HFFc6 (cell line): ENCODE measurements at places on chromosomes 6 and 20. TPM values are rescaled to one million over a fixed set of nuclear protein-coding genes. Genes with fewer than 3 reads are reported as not detected.

GRCh38 chr20:62999580-62999979 is 7.2 kb downstream of the BHLHE23 start:
- DNase-seq = no peak

DNA sequence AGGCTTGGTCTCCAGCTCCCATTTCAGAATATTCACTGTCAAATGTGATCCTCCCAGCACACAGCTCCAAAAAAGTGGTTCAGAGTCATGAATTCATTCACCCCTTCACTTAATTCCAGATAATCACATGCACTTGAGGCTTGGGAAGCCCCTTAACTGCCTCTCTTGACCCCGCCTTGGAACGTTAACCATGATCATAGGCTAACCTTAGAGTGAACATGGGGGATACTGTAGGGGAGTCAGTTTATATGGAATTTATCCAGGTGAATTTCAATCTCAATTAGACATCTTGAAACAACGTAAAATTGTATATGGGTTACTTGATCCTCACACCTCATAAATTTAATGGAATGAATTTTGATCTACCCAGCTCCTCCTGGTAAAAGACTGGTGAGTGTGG is 346.8 kb upstream of the ARID1B start:
- DNase-seq = no peak

- DNase-seq = no peak
Observed at GRCh38 chr20:8255945-8256632, 124.0 kb downstream of the PLCB1 start.

DNA sequence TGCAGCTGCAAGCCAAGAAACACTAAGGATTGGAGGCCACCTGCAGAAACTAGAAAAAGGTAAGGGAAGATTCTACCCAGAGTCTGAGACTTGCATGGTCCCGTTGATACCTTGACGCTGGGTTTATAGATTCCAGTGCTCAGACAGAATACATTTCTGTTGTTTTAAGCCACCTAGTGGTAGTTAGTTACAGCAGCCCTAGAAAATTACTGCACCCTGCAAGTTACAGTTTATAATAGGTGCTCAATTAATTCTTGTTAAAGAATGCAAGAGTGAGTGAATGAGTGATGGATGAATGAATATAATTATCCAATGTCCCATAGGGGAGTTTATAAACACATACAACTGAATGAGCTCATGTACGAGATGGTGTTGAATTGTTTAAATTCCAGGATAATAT is 453.1 kb upstream of the SLC35B3 start:
- DNase-seq = no peak

- no peak for DNase-seq
Observed at GRCh38 chr20:10090588-10091166, 55.9 kb downstream of the ANKEF1 start.

DNA sequence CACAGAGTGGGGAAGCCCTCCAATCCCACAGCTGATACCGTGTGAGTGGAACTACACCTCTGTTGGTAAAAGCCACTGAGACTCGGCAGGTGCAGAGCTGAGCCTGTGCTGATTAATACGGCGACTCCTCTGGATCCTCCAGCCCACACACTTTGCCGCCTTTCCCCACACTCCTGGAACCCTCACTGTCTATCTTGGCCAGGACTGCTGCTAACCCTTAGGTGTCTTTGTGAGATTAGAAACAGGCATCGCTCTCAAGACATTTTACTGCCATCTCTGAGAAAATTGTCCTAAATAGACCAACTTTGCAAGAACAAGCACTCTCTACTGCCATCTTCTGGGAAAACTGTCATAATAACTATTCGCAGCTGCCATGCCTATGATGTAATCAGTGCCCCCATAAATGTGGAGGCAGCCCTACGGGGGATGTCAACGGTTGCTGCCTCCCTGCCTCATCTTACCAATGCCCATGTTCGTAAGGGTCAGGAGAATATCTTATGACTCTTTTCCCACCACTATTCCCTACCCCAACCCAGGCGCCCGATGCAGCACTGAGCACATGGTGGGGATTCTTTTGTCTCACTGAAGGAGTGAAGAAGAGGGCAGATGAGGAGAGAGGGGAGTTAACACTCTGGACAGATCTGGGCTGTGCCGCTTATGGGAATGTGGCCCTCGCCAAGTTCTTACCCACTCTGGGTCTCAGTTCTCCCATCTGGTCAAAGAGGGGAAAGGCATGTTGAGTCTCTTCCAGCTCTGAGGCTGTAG is 26.1 kb upstream of the KCNB1 start:
- DNase-seq = peak; percentile 63

DNA sequence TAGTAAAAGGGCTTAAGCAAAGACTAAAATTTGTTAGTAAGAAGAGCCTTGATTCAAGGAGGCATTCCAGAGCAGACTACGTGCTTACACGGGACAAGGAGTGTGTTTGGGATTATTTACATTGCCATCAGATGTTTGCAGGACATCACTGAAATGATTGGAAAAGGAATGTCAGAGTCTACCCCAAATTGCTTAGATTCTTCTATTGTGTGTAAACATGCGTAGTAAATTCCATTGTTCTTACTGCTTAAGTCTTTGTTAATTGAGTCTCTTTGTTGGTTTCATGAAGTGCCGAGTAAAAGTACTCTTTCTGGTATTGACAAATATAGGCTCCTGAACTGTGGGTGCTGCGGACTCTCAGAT is 60.5 kb downstream of the CD83 start:
- peak; percentile 30 for DNase-seq

GRCh38 chr6:41937472-41937860 is 4.1 kb downstream of the CCND3 start:
- DNase-seq = no peak

GRCh38 chr6:52416629-52417151 is 3.5 kb upstream of the EFHC1 start:
- peak; percentile 74 for DNase-seq

- DNase-seq = peak; percentile 3
Observed at GRCh38 chr6:163001330-163001729, 273.6 kb downstream of the PACRG start.

DNA sequence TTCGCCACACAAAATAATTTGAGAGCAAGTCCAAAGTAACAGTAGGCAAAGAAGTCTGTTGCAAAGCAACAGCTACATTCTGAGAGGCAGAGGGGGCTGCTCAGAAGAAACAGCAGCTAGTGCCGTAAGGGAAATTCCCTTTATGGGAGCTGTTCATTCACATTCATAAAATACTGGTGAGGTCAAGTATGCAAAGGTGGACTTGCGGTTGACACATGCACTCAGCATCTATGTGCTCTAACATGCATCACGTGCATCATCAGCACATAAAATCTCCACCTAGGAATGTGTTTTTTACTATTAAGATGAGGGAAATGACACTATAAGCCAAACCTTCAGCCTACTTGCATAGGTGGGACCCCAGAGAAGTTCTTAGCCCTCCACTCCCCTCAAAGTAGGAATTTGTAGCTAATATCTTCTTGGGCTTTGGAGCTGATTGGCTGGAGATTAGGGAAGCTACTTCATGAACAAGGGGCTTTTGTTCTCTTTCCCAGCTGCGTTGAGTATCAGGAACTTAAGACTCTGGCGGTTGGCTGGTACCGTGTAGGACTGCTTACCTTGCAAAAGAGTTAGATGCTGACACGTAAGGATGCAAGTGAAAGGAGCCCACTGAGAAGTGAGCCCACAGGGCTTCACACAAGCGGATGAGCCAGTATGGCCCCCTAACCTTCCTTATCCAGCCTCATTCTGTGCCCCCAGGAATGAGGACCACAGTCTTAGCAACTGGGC is 12.4 kb downstream of the CST3 start:
- DNase-seq = no peak

- DNase-seq = peak; percentile 75
Observed at GRCh38 chr6:21769405-21769861, 175.9 kb downstream of the SOX4 start.

GRCh38 chr20:5969348-5969935 is 19.0 kb downstream of the MCM8 start:
- DNase-seq = no peak

DNA sequence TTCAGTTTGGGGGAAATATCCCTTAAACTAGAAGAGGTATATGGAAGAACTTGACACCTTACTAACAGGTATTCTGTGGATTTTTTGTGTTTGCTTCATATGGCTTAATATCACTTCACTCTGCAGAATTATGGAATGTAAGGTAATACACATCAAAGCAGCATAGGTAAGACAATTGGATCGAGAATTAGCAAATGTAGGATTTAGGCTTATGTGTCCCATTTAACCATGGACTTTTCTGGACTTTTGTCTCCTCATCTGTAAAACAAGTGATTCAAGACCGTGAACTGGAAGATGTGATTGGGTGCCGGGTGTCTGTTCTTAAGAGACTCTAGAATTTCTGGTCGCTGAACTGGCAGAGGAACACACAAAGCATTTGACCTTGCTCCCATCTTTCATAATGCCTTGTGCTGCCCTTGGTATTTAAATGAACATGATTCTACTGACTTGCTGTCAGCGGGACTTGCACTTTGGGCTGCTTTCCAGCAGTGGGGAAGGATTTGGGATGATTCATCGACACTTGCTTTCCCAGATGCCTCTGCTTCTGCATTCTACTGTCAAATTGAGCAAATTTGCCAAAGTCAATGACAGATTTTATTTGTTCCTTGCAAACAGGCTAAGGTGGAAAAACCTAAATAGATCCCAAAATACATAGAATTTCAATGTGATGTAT is 199.8 kb downstream of the PLCB1 start:
- DNase-seq = peak; percentile 36

DNA sequence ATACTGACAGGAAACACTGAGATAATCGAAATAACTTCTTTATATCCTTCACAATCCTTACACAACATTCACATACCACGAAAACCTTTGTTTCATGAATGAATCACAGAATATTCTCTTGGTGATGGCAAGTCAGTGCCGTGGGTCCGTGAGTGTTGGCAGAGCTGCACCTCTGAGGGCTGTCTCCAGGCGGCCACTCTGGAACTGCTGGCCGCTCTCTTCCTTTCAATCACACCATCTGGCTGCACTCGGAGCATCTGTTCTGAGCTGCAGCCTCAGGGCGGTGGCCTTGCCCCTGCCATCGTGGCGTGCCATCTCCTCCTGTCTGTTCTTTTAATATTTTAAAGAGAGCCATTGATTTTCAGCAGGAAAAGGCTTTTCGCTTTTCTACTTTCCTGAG is 129.4 kb upstream of the AFDN start:
- no peak for DNase-seq

- no peak for DNase-seq
Observed at GRCh38 chr20:59817406-59817805, 116.0 kb downstream of the SYCP2 start.

- DNase-seq = no peak
Observed at GRCh38 chr20:41715526-41715925, 97.3 kb upstream of the CHD6 start.

- DNase-seq = no peak
Observed at GRCh38 chr6:47034421-47034820, 7.7 kb downstream of the ADGRF1 start.

- DNase-seq = no peak
Observed at GRCh38 chr20:40397467-40397866, 291.6 kb downstream of the MAFB start.

- DNase-seq = peak; percentile 55
Observed at GRCh38 chr6:97401533-97401932, 118.5 kb upstream of the MMS22L start.

DNA sequence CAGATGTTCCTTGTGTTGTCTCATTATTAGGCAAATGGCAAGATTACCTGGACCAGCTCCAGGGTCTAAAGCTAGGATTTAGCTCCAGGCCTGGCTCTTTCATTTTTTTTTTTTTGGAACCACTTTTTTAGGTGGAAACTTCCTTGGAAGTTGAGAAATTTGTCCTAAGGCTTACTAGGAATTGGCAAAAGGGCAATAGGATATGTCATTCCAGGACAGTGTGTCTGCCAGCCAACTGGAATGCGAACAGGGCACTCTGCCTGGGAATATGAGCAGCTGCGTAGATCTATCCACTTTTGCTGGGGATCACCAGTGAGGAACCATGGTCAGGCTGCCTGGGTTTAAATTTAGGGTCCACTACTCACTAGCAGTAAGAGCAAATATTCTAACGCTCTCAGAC is 304.0 kb downstream of the TSHZ2 start:
- no peak for DNase-seq

DNA sequence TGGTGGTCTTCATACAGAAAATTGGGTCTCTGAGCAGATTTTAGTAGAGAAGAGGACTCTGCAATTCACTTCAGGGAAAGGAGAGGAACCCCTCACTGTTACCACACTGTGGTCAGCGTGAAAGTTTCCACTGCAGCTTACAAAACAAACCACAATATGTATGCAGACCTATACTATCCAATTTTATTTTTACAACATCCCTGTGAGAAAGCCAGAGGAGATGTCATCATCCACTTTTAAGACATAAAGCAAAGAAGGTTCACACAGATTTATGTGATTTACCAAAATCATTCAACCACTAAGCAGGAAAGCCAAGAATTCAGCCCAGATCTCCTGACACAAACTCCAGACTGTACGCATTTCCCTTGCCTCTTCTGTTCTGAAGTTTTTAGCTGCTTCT is 442.4 kb downstream of the FRK start:
- no peak for DNase-seq

GRCh38 chr6:160041608-160042007 is 72.7 kb downstream of the IGF2R start:
- peak; percentile 29 for DNase-seq

GRCh38 chr6:116542426-116542825 is 3.1 kb downstream of the TRAPPC3L start:
- DNase-seq = no peak

- no peak for DNase-seq
Observed at GRCh38 chr6:134896910-134897309, 53.0 kb downstream of the ALDH8A1 start.

- no peak for DNase-seq
Observed at GRCh38 chr6:134379599-134379998, 61.7 kb upstream of the SGK1 start.

DNA sequence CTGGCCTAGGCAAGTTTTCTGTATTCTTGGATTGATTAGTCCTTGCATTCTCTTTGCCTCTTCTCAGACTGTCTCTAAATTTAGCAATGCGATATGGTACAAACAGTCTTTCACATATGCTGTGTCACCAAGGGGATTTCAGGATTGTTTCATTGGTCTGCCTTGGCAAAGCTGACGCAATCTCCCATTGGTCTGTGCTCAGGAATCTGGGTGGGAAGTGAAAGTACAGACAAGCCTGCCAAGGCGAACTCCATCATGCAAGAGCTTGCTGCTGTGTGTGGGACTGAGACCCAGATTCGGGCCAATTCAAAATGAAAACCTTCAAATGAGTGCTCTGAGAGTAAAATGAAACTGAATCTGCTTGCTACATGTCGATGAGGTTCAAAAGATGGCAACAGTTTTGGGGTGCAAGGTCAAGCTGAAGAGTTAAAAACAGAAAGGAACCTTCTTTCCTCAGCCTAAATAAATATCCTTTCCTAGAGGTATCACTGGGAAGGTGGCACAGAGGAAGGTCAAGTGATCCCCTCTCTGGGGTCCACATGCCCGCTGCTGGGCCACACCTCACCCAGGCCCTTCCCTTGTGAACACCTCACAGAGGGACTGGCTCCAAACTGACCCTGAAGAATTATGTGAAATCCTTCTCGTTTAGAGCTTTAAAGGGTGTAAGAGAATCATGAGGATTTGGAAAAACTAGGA is 198.8 kb upstream of the PREP start:
- peak; percentile 94 for DNase-seq

- DNase-seq = no peak
Observed at GRCh38 chr6:116954938-116955337, 77.9 kb downstream of the RFX6 start.

Gene WFDC10B
- not detected in 3 replicates for total RNA-seq

Gene GUCA1A
- total RNA-seq = not detected in 3 replicates

Gene GSTA2
- not detected in 2 replicates for total RNA-seq

Gene CAPN11
- not detected in 3 replicates for total RNA-seq

Gene PTCRA
- total RNA-seq = not detected in 3 replicates

Gene MCCD1
- total RNA-seq = not detected in 3 replicates

Gene THBS2
- total RNA-seq = 152 to 217 TPM (median 174 TPM) in 3 replicates

Gene OPRL1
- 0.46 and 1.1 TPM in 2 replicates for total RNA-seq

Gene INSM1
- total RNA-seq = not detected in 3 replicates

Gene CTCFL
- not detected in 2 replicates for total RNA-seq

Gene EYS
- not detected in 3 replicates for total RNA-seq
